ENCODE measurements at places on chromosomes 11 and 22.

DNA sequence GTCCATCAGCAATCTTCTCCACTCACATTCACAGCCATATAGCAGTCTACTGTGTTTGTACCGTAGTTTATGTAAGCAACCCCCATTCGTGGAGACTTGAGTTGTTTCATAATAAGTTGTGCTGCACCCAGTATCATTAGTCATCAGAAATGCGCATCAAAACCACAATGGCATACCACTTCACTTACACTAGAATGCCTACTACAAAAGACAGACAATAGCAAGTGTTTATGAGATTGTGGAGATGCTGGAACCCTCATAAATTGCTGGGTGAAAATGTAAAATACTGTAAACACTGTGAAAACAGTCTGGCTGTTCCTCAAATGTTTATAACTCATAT, 133.3 kb downstream of the ATXN10 start:
- DNase-seq: peak; percentile 100

DNA sequence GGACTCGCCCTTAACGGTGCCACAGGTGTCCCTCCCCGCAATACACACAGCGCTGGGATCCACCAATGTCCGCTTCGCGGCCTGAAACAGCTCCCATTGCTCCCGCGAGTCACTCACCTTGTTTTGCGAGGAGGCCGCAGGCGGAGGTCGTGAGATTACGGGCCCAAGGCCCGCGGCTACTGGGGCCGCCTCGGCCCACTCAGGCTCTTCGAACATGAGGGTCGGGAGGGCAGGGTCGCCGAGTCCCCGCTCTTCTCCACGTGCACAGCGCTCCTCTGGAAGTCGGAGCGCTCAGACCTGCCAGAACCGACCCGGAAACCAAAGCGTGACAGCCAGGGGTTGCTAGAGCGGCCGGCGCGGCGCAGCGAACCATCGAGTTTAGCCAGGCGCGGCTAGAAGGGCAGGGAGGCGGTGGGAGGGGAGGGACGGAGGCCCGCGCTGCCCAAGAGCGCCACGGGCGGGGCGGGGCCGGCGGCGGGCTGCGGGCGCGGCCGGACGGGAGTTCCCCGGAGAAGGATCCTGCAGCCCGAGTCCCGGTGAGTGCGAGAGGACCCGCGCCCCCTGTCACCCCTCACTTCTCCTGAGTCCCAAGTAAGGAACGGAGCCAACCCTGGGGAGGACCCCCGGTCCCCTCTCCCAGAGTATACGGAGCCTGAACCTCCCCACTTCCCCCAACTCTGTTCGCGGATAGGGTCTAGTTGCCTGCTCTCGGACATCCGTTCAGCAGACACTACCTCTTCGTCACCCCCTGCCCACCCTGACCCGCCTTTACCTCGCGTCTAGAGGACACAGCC, at the start of the genes ILK and RRP8:
TSS of gene ILK (plus strand) at position 488 of the 794 bp plus-strand sequence. CDS start 498 bp downstream, outside the sequence.
TSS of gene RRP8 (minus strand) at position 330 of the 794 bp plus-strand sequence. CDS start at position 216, 114 bp downstream.
- peak; percentile 84 for DNase-seq

- no peak for DNase-seq
Observed at GRCh38 chr11:118696673-118697226, 17.3 kb upstream of the TREH start.

DNA sequence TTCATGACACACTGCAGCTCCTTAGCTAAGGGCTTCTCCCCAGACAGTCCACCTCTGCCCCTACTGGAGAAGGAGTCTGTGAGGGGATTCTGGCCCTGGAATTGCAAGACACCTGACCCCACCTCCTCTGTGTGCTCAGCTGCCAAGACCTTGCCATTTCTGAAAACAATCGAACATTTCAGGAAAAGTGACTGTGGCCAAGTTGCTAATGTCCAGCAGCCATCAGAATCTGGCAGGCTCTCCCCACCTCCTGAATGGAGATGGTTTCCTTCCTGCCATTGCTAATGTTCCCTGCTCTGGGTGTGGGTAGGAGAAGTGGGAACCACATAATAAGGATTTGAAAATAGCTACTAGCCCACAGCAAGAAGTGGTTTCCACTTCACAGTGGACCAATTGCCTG, 127.2 kb upstream of the ALX4 start:
- DNase-seq: no peak

GRCh38 chr22:50729391-50730012, 8.5 kb upstream of the ACR start:
- no peak for DNase-seq

- no peak for DNase-seq
Observed at GRCh38 chr11:66856496-66857233, at the start of gene LRFN4. Gene LRFN4 (plus strand): TSS chr11:66857064. CDS start chr11:66857745, 681 bp downstream.

- DNase-seq: no peak
Observed at GRCh38 chr11:57163160-57163868, 18.4 kb upstream of the LRRC55 start.

All from amniotic epithelial cell (primary cell).